ENCODE measurements at places on chromosomes 2 and 18.

GRCh38 chr2:23385748-23386338 is 864 bp downstream of the KLHL29 start:
- DNase-seq = no peak

DNA sequence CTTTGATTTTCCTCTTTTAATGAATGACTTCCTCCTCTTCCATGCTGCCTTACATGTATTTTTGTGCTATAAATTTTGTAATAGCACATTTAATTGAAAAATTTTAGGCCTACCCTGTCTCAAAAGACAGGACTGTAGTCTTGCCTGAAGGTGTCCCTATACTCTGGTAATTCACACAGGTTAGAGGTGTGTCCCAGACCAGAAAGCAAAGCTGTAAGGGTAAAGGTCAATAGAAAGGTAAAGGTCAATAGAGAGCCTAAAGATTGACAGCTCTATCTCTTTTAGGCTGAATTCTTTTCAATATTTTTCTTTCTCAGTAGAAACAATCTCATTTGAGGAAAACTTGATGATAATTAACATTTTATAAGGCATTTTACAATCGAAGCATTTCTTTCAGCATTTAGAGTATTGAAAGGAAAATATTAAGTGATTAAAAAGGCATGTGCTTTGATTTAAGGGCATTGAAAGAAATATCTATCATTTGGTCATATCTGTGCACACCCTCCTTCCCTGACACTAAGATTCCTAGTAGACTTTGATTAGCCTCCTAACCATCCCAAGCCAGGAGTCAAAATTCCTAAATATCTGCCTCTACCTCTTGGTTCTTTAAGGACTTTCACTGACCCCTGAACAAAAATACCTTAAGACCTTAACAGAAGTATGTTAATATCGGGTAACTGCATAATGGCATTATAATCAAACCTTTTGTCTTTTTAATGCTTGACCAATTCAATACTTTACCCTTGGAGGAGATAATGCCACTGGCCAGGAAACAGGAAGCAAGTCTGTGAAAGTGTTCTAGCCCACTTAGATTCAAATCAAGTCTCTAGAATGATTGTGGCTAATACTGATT is 161.8 kb upstream of the DTNA start:
- DNase-seq = no peak

GRCh38 chr2:134226601-134227000 is 27.3 kb upstream of the MGAT5 start:
- DNase-seq = no peak

DNA sequence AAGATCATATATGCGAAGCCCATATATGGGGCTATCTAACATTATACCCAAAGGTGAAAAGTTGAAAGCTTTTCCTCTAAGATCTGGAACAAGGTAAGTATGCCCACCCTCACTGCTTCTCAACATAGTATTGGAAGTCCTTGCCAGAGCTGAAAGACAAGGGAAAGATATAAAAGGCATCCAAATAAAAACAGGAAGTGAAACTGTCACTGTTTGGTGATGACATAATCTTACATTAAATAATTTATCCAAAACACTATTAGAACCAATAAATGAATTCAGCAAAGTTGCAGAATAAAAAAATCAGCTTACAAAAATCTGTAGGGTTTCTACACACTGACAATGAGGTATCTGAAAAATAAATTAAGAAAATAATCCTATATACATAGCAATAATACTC is 205.8 kb downstream of the INSIG2 start:
- no peak for DNase-seq

DNA sequence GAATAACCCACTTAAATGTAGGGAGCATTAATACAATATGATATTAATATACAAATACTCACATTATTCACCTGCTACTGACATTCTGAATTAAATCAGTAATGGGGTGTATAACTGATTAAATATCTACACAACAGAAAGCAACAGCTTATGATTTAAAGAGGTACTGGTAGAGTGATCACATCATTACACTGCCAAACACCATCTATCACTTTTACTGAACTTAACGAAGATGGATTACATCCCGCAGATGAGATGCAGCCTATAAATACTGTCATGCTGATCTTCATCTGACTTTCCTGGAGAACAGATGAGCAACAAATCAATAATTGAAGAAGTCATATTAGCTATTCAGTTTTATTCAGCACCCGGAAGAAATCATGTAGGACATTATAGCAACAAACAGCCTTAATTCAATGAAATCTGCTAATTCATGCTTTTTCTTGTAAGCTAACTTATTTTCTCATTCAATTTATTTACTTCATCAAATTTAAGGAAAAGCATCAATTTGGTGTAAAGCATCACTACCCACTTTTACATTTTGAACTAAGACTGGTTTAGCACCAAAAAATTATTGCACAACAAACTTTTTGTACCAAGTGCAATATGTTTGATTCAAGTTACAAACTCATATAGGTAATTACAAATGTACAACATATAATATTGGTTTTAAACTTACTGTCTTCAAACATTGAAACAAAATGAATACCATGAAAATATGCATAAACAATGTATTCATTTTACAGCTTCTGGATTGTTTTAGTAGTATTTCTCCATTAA is 1509.0 kb downstream of the LRP1B start:
- DNase-seq = no peak

GRCh38 chr2:98757904-98758421 is 27.0 kb upstream of the MGAT4A start:
- DNase-seq = peak; percentile 43

- DNase-seq = no peak
These were observed 264.7 kb upstream of the SYT4 start for GRCh38 chr18:43542016-43542415.

GRCh38 chr2:164186591-164186990 is 434.7 kb downstream of the GRB14 start:
- DNase-seq = no peak

GRCh38 chr2:177165721-177166711 is 46.6 kb upstream of the HNRNPA3 start:
- DNase-seq = no peak

DNA sequence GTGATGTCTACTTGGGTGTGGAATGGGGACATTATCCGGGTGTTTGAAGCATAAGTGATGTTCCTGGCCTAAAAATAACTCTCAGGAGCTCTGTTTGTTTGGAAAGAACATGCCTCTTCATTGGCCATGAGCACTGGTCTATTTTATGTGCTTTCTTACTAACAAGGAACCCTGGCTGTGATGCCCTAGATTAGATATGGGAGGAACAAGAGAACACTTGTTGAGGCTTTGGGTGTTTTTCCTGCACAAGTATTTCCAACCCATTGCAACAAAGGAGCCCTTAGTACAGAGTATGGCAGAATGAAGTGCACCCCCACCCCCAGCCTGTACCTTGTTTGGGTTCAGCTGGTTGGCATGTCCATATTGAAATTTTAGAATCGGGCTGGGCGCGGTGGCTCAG is 95.9 kb downstream of the SLC4A3 start:
- DNase-seq = no peak

DNA sequence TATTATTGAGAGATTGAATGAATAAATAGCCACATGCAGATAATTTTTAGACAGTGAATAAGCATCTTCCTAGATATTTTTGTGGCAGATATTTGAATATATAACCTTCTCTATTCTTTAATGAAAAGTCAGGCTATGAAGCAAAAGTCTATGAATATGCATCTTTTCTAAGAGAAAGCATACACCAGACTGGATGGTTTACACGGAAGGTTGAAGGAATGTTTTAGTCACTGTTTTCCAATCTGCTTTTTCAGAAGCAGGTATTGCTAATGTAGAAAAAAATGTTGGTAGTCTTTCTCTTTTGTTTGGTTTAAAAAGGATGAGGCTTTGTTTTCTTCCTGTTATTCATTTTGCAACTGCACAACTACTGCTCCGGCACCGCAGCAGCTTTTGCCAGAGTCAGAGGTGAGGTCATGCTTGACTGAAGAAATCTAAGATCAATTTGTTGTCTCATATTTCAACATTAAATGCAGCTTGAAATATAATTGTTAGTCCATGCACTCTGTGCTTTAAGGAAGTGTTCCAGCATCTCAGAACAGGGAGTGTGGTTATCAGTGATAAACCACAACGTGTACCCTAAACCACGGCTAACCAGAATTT is 1540.8 kb upstream of the PIK3C3 start:
- no peak for DNase-seq

GRCh38 chr2:231720987-231721966 is 13.0 kb downstream of the PTMA start:
- no peak for DNase-seq

DNA sequence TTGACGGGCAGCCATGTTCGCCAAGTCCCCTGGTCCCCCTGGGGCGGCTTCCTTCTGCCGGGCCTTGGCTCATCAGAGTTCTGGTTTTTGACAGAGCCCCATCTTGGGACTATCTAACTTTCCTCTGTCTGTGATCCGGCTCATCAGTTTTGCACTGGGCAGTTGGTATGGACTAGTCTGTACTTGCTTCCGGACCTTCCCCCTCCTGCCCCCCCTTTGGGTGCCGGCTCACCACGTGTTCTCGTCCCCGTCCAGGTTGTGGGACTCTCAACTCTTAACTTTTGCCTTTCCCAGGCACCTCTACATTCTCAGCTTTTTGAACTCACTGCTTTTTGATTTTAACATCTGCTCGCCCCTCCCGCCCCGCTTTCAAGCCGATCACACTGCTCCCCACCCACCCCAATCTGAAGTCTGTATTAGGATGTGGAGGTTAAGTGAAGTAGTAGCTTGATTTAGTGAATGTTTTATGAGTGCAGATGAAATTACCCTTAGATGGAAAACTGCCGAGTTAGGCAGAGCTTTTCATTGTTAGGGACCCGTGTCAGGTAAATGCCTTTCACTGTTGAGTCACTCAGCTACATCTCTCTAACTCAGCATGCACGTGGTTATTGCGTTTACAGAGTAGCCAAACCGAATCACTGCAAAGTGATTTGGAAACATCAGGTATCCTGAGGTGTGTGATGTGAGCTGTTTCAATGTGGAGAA is 874 bp downstream of the WDR43 start:
- no peak for DNase-seq

- DNase-seq = no peak
These were observed 7.2 kb upstream of the LBH start for GRCh38 chr2:30224151-30224550.

DNA sequence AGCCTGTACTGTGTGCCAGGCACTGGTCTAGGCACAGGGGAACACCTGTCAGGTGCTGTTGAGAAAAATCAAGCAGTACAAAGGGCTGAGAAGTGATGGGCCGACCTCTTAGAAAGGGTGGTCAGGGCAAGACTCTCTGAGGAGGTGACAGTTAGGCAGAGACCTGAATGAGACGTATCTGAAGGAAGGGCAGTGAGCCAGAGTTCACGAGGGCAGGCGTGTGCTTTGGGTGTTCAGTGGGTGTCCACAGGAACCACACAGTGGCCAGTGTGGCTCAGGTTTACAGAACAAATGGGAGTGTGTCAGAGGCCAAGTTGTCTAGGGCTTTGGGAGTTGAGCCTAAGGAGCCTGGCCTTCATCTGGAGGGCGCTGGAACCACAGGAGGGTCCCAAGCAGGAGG is 6.2 kb downstream of the ARMC9 start:
- no peak for DNase-seq

DNA sequence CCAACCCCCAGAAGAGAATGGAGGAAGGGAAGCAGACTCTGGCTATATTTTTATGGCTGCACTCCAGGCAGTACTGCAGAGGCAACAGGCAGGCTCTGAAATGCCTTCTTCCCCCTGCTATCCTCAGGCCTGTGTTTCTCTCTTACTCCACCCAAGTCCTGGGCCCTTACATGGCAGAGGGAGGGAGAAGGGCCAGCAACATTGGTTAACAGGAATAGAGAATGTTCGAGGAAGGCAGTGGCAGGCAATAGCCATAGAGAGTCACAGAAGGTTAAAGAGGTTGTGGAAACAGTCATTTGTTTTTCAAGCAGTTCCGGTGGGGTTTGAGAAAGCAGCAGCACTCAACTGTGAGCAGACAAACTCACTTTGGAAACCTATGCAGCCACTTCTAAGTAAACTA is 15.1 kb upstream of the DARS1 start:
- no peak for DNase-seq

DNA sequence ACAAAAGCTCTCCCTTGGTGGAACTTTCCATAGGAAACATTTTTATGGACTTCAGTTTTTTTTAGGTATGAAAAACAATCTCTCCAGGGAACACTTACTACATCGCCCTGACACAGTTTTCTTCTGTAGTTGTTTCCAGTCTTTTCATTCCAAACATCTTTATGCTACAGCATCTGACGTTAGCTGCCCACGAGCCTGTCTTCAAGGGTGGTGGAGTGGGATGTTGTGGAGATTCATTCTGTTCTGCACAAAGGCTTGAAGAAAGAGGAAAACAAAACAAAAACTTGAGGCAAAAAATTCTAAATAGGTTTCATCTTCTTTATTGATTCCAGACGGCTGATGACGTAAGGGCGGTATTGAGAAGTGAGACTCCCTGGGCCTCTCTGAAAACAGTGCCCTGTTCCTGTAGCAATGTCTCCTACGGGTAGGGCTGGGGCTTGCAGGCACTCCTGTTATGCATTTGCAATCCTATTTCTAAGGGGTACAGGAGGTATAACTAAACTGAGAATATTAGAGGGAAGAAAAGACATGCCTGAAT is 375.0 kb downstream of the RNF144A start:
- no peak for DNase-seq

GRCh38 chr2:156346731-156347130 is 14.2 kb upstream of the NR4A2 start:
- DNase-seq = no peak

DNA sequence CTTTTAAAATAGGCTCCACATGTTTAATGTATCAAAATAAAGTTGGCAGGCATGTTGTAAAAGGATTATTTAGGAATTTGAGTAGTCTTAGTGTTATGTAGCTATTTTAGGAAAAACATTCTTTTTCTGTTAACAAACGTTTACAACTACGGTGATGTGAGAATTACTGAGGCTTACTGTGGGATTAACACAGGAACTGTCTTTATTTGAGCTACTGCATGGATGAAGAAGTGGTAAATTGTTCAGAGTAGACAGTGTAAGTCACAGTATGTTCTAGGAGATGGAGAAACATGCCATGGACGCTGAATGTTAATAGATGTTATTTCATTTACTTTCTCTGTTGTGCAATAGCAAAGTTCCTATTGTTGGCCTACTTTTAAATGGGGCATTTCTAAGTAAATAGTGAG is 1.6 kb downstream of the PPM1B start:
- no peak for DNase-seq

- DNase-seq = no peak
These were observed 193.4 kb downstream of the PARD3B start for GRCh38 chr2:204738721-204739120.

DNA sequence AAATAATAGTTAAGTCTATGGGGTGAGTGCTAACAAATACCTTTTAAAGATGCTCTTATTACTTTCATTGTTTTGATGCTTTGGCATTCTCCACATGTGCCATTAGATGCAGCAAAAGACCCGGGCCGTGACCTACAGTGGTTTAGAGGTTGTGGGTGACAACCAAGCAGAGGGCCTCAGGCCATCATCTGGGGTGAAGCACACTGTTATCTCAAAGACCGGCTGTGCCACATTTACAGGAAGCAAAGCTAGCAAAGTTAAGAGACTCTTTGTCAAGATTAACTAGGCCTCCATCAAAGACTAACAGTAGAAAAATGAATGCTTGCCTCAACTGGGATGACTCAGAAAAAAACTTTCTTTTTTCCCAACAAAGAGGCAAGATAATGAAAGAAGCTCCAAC is 695.3 kb downstream of the SATB2 start:
- DNase-seq = no peak
